ENCODE measurements at places on chromosomes 3 and 15. TPM values are rescaled to one million over a fixed set of nuclear protein-coding genes. Genes with fewer than 3 reads are reported as not detected.

- DNase-seq, result no peak
- no peak overlapping the region for H3K4me3 ChIP-seq
- no peak overlapping the region for H3K27ac ChIP-seq
- no peaks in the 10 kb centered on the region for H3K36me3 ChIP-seq
- no peaks in the 10 kb centered on the region for H3K27me3 ChIP-seq
Observed at GRCh38 chr3:181174676-181175233, 185.2 kb upstream of the DNAJC19 start.

- DNase-seq, result no peak
- H3K4me1 ChIP-seq, result peaks cover 2% of the 10 kb centered on the region
- no peaks in the 10 kb centered on the region for H3K36me3 ChIP-seq
- no peak overlapping the region for H3K27ac ChIP-seq
- no peak overlapping the region for H3K4me3 ChIP-seq
Observed at GRCh38 chr3:30458376-30459171, 147.8 kb upstream of the TGFBR2 start.

- no peak overlapping the region for H3K4me3 ChIP-seq
- H3K36me3 ChIP-seq, result no peaks in the 10 kb centered on the region
- no peak overlapping the region for H3K27ac ChIP-seq
- H3K4me1 ChIP-seq, result no peaks in the 10 kb centered on the region
- DNase-seq, result no peak
Observed at GRCh38 chr3:137815251-137815650, 51.1 kb downstream of the SOX14 start.

DNA sequence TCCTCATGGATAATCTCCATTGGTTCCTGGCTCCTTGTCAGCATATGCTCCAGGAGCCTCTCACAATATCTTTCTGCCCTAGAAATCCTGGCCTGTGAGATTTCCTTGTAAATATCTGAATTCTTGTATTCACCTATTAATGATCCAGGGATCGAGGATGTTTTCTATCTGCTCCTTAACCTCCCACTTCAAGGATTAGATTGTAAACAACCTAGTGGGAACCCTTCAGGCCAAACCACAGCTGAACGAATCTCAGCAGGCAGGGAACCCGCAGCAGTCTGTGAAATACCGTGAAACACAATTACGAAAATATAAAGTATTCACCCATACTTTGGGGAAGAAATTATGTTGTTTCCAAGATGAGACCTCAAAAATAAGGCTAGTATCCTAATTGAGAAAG, 215.9 kb downstream of the TIGIT start:
- H3K4me1 ChIP-seq, result peaks cover 6% of the 10 kb centered on the region
- H3K36me3 ChIP-seq, result no peaks in the 10 kb centered on the region
- no peaks in the 10 kb centered on the region for H3K27me3 ChIP-seq
- DNase-seq, result no peak
- no peak overlapping the region for H3K4me3 ChIP-seq

DNA sequence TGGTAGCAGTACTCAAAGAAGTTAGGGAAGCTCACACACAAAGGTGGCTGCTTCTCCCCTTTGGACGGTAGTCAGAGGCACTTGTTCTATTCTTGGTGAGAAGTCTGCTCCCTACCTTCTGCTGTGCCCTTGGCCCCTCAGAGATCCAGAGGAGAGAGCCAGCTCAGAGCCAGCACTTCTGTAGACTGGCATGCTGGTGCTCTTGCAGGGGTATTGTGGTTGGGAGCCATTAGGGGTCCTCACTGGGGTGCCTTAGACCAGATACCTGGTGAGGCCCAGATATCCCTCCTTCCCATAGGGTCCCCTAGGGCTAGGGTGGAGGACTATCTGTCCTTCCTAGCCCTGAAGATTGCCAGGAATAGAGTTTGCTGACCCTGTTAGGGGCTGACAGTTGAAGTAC, 140.6 kb downstream of the EEFSEC start:
- no peak overlapping the region for H3K4me3 ChIP-seq
- no peak overlapping the region for H3K27ac ChIP-seq
- no peaks in the 10 kb centered on the region for H3K27me3 ChIP-seq
- no peaks in the 10 kb centered on the region for H3K36me3 ChIP-seq

GRCh38 chr3:19428729-19429128, 280.4 kb downstream of the KCNH8 start:
- H3K4me1 ChIP-seq, result no peaks in the 10 kb centered on the region
- H3K27ac ChIP-seq, result no peak overlapping the region
- H3K4me3 ChIP-seq, result no peak overlapping the region
- H3K27me3 ChIP-seq, result no peaks in the 10 kb centered on the region
- DNase-seq, result no peak

- DNase-seq, result no peak
- no peak overlapping the region for H3K4me3 ChIP-seq
- no peaks in the 10 kb centered on the region for H3K36me3 ChIP-seq
Observed at GRCh38 chr3:61805510-61806080, 244.2 kb downstream of the PTPRG start.

GRCh38 chr3:171718493-171719185, 91.6 kb downstream of the PLD1 start:
- no peak overlapping the region for H3K4me3 ChIP-seq
- DNase-seq, result peak; percentile 36
- no peak overlapping the region for H3K27ac ChIP-seq
- peaks cover 5% of the 10 kb centered on the region for H3K36me3 ChIP-seq
- peaks cover 10% of the 10 kb centered on the region for H3K4me1 ChIP-seq

DNA sequence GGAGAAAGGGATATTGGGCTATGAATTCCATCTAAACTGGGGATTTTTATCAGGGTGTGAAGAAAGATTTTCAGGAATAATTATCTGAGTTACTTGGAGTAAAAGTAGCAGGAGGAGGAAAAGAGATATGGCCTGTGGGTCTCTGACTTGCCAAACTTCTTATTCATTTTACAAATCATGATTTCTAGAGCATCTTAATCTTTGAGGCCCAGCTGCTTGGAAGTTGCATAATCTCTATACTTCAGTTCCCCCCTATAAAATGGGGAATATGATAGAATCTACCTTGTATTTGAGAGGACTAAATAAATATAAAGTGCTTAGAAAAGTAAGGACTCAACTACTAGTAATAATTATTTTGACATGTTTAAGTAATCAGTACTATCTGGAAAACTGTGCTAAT, 11.0 kb upstream of the GABPB1 start:
- DNase-seq, result no peak
- no peak overlapping the region for H3K4me3 ChIP-seq
- H3K27ac ChIP-seq, result no peak overlapping the region
- peaks cover 4% of the 10 kb centered on the region for H3K36me3 ChIP-seq
- no peaks in the 10 kb centered on the region for H3K4me1 ChIP-seq
- no peaks in the 10 kb centered on the region for H3K27me3 ChIP-seq

GRCh38 chr3:147730284-147730683, 321.1 kb downstream of the ZIC1 start:
- no peak overlapping the region for H3K4me3 ChIP-seq
- no peak for DNase-seq
- H3K36me3 ChIP-seq, result peaks cover 2% of the 10 kb centered on the region
- no peaks in the 10 kb centered on the region for H3K4me1 ChIP-seq
- H3K27ac ChIP-seq, result no peak overlapping the region
- no peaks in the 10 kb centered on the region for H3K27me3 ChIP-seq

- no peak for DNase-seq
- no peaks in the 10 kb centered on the region for H3K4me1 ChIP-seq
- H3K27ac ChIP-seq, result no peak overlapping the region
- H3K4me3 ChIP-seq, result no peak overlapping the region
- no peaks in the 10 kb centered on the region for H3K36me3 ChIP-seq
- no peaks in the 10 kb centered on the region for H3K27me3 ChIP-seq
Observed at GRCh38 chr15:93866476-93866875, 364.9 kb upstream of the MCTP2 start.

GRCh38 chr3:15591242-15591641, 10.1 kb downstream of the HACL1 start:
- DNase-seq, result no peak
- no peaks in the 10 kb centered on the region for H3K27me3 ChIP-seq
- H3K36me3 ChIP-seq, result peaks cover 39% of the 10 kb centered on the region
- H3K4me1 ChIP-seq, result no peaks in the 10 kb centered on the region
- H3K4me3 ChIP-seq, result no peak overlapping the region

DNA sequence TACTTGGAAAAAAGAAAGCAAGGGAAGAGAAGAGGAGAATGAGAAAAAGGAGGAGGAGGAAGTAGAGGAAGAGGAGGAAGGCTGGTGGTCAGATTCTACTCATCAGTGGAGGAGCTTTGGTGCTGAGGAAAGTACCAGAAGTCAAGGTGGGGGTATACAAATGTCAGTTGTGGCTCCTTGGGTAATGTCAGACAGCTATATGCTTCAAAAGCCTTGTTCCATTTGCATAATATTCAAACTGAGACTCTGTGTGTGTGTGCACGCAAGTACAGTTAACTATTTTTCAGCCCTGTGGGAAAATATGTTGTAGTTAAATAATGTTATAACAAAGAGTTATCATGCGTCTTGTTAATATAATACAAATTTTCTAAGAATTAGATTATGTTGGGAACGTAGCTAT, 609.7 kb downstream of the PDCD6IP start:
- no peak overlapping the region for H3K27ac ChIP-seq
- H3K4me1 ChIP-seq, result peaks cover 3% of the 10 kb centered on the region
- no peaks in the 10 kb centered on the region for H3K27me3 ChIP-seq
- H3K36me3 ChIP-seq, result peaks cover 6% of the 10 kb centered on the region
- no peak for DNase-seq
- no peak overlapping the region for H3K4me3 ChIP-seq

- H3K27me3 ChIP-seq, result no peaks in the 10 kb centered on the region
- H3K27ac ChIP-seq, result no peak overlapping the region
- H3K36me3 ChIP-seq, result peaks cover 71% of the 10 kb centered on the region
- H3K4me3 ChIP-seq, result no peak overlapping the region
Observed at GRCh38 chr3:52403955-52404354, 40.9 kb downstream of the SEMA3G start.

Gene TMEM108
- total RNA-seq, result 3.5 TPM

Gene KIF23
- total RNA-seq, result 57.2 TPM

Gene HIGD1A
- 77.6 TPM for total RNA-seq

Gene ISL2
- total RNA-seq, result 0.33 TPM

Gene CNTN3
- total RNA-seq, result 0.29 TPM

Gene RPL14
- 2,490 TPM for total RNA-seq

Gene MRAS
- total RNA-seq, result 10.9 TPM

Gene ROPN1
- not detected for total RNA-seq

All from H9 (cell line).